Immature natural killer cell (primary cell): ENCODE measurements at places on chromosomes 4 and X. TPM values are rescaled to one million over a fixed set of nuclear protein-coding genes. Genes with fewer than 3 reads are reported as not detected.
A peak's percentile ranks its signal among the peaks of the same experiment; 100 is the strongest.

TMPRSS11B gene
- not detected for polyA plus RNA-seq

SLC2A9 gene
- 1.4 TPM for polyA plus RNA-seq

GRCh38 chr4:187903106-187903505 lies 92.5 kb upstream of the ZFP42 start:
- no peak for DNase-seq
- H3K27me3 ChIP-seq = peaks cover 2% of the 10 kb centered on the region
- H3K4me3 ChIP-seq = no peak overlapping the region
- no peak overlapping the region for H3K27ac ChIP-seq

CTSO gene
- 58.1 TPM for polyA plus RNA-seq

- H3K36me3 ChIP-seq = no peaks in the 10 kb centered on the region
- peaks cover 2% of the 10 kb centered on the region for H3K27me3 ChIP-seq
- DNase-seq = no peak
Observed at GRCh38 chr4:182091128-182091527, 152.1 kb upstream of the TENM3 start.

- H3K27me3 ChIP-seq = peaks cover 13% of the 10 kb centered on the region
- no peak overlapping the region for H3K27ac ChIP-seq
- peaks cover 16% of the 10 kb centered on the region for H3K4me1 ChIP-seq
- no peak overlapping the region for H3K4me3 ChIP-seq
Observed at GRCh38 chr4:7716010-7716721, 223.5 kb downstream of the AFAP1 start.

RBM10 gene
- 34.1 TPM for polyA plus RNA-seq

HTRA3 gene
- not detected for polyA plus RNA-seq

GRCh38 chrX:2451501-2452316 lies 49.1 kb downstream of the DHRSX start:
- H3K36me3 ChIP-seq = peaks cover 10% of the 10 kb centered on the region
- H3K27ac ChIP-seq = no peak overlapping the region
- no peak for DNase-seq
- H3K4me3 ChIP-seq = no peak overlapping the region

DNA sequence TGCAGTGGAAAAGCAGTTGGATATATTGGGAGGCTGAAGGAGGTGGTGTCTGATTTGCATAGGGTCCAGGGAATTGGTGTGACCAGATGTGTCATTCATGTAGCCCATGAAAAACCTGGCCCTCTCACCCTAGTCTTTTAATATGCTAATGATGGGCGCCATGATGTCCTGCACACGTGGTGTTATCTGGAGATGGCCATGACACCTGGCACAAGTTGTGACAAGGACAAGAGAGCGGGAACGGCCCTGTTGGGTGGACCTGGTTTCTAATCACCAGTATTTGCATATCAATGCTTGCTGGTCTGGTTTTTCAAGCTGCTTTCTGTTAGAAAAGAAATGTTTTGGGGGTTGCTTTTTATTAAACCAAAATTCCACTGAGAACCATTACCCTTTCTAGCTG lies 87.4 kb downstream of the ZXDA start:
- H3K4me1 ChIP-seq = no peaks in the 10 kb centered on the region
- no peak for DNase-seq
- H3K27ac ChIP-seq = no peak overlapping the region
- no peaks in the 10 kb centered on the region for H3K36me3 ChIP-seq
- no peak overlapping the region for H3K4me3 ChIP-seq
- peaks cover 12% of the 10 kb centered on the region for H3K27me3 ChIP-seq

GRCh38 chr4:15654593-15655222 lies 449 bp downstream of the FBXL5 start:
- peak overlapping the region; percentile 99 for H3K4me3 ChIP-seq
- peaks cover 13% of the 10 kb centered on the region for H3K27me3 ChIP-seq
- no peaks in the 10 kb centered on the region for H3K36me3 ChIP-seq
- peaks cover 46% of the 10 kb centered on the region for H3K4me1 ChIP-seq

- no peak for DNase-seq
- no peaks in the 10 kb centered on the region for H3K36me3 ChIP-seq
- peaks cover 6% of the 10 kb centered on the region for H3K27me3 ChIP-seq
- H3K4me1 ChIP-seq = peaks cover 20% of the 10 kb centered on the region
- no peak overlapping the region for H3K4me3 ChIP-seq
Observed at GRCh38 chrX:1587161-1587560, 4.2 kb upstream of the AKAP17A start.
